ENCODE measurements at places on chromosomes 6 and 20.

- DNase-seq, result no peak
Measured at GRCh38 chr6:168030218-168030746, 32.8 kb downstream of the KIF25 start.

DNA sequence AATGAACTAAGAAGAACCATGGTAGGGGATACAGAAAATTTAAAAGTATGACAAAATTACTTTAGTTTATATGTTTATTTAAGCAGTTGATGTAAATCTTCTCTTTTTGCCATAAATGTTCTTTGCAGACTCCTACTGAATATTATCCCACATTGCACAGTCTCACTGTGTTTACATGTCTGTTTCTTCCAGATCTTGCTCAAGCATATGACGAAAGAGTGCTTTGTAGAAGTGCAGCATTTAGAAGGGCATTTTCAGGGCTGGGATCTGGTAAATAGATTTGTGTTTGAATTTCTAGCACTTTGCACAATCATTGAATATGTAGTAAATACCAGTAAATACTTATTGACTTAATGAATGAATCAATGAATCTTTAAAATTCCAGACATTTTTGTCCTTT, 152.0 kb upstream of the EPHA7 start:
- no peak for DNase-seq

DNA sequence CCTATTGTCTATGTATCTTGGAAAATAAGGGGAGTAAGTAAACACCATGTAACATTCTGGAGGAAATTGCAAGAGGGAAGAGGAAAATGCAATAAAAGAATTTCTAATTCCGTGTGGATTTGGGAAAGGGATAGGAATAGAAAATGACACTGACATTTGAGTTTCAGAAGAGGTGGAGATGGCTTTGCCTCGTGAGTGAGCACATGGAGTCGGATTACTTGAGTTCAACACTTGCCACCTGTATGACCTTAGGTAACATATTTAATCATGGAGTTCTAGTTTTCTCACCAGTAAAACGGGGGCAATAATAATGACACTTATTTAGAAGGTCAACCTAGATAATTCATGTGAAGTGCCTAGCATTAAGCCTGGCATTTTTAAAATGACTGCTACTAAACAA, 10.8 kb upstream of the PBOV1 start:
- no peak for DNase-seq

DNA sequence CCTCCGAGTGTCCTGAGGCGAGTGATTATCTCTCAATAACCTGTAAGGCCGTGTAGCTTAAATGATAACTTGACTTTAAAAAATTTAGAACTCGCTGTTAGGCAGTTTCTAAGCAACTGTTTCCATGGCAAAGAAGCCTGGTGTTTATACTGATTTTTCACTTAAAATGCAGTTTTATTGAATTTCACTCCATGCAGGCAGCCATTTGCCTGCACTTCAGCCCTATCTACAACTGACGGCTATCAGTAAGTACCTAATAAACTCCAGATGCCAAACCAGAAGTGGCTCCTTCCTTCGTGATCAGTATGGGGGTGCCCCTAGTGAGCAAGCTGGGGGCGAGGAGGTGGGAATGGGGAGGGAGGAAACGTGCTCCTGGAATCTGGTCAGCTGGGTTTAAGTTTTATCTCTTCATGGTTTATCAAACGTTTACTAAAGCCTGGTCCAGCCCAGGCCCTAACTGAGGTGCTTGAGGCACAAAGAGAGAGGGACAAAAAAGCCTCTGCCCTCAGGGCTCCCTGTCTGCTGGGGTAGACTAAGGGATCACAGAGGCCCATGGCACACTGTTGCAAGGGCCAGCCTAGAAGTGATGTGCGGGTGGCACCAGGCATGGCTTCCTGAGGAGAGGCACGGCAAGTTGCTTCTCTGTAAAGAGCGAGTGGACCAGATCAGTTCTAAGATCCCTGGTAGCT, 45.5 kb downstream of the TTI1 start:
- DNase-seq, result no peak

- DNase-seq, result no peak
Measured at GRCh38 chr6:107620732-107621131, 130.8 kb downstream of the SOBP start.

DNA sequence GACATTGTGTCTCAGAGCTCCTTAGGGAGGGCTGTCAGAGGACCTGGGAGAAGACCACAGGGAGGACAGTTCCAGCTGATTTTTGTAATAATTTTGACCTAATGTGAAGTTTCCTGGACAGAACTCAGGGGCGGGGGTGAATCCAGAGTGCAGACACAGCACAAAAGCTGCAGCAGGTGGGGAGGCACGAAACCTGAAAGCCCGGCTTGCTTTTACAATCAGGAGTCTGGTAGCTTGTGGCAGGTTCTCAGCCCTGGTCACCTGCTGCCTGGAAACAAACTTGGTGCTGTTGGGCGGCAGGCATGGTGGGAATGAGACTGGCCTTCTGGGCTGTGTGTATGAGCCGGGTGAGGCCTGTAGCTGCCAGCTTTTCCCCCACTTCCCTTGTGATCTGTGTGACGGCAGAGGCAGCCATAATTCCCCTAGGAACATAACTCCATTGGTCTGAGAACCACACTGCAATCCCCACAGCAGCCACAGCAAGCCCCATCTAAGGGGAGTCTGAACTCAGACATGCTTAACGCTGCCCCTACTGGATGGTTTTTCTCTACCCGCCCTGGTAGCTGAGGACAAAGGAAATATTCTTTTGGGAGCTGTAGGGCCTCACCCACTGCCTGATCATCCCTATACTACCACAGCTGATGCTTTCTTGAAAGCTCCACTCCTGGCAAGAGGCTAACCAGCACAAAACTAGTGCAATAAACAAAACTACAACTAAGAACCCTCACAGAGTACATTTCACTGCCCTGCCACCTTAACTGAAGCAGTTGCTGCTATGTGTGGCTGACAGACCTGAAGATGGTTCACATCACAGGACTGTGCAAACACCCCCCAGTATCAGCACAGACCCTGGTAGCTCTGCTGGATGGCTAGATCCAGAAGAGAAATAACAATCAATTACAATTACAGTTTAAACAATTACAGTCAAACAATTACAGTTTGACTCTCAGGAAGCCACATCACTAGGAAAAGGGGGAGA, 1055.1 kb upstream of the GJE1 start:
- no peak for DNase-seq

GRCh38 chr20:57509665-57510237, 15.2 kb downstream of the CTCFL start:
- DNase-seq, result no peak

DNA sequence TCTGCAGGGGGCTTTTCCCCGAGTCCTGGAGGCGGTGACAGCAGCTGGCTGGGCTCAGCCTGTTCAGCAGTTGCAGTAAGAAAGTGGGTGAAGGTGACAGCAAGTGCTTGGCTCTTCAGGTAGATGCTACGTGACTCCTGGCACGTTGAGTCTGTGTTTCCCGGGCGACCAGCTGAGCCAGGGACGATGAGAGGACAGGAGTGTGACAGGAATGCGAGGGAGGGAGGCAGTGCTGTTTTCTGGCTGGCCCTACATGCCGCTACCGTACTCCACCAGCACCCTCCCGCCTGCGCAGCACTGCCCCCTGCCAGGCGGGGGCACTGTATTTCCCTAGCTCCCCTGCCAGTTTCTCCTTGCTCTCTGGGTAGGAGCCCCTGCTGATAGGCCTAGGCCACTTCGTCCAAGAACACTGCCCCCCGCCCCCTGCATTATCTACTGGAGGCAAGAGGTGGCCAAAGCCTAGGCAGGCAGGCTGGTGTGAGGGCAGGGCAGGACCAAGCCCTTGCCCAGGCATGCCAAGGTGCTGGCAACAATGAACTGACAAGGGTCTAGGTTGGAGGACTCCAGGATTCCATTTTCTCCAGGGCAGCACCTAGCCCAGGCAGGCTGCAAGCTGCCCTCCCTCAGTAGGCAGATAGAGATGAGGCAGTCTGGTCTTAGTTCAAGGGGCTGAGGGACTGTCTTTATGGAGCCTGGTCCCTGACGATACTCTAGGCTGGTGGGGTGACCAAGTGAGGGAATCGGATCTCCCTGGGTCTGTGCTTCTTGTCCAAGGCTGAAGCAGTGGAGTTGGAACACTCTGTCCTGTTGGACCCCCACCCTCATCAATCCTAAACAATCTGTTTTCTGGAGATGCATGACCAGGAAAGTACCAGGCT, 19.2 kb downstream of the MRPS18A start:
- DNase-seq, result peak; percentile 79

DNA sequence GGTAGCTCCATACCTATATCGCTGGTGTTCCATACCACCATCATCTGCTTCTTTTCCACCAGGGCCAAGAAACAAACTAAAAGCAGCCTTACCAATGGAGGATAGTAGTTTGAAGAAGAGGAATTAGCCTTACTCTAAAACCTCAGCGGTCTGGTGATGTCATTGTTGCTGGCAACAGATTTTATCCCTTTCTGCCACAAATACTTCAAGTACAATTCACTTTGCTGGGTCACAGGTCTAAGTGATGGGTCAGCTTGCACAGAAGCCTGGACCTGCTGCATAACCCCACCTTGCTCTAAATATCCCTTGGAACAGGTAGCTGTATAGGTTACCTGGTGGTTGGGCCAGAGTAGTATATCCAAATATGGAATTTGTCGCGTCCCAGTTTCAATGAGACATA, 53.2 kb upstream of the THEMIS start:
- no peak for DNase-seq

Measured in posterior cingulate gyrus (tissue), 11 donors.